ENCODE measurements at places on chromosomes 1 and 21. TPM values are rescaled to one million over a fixed set of nuclear protein-coding genes. Genes with fewer than 3 reads are reported as not detected.

The C1orf226 gene
- total RNA-seq, result 0.17 TPM

The KIAA0040 gene
- total RNA-seq, result 0.17 TPM

The NGF gene
- total RNA-seq, result 10.1 TPM

The CFHR2 gene
- not detected for total RNA-seq

The TEDDM1 gene
- not detected for total RNA-seq

The SLC35F3 gene
- total RNA-seq, result not detected

The MEX3A gene
- 2.0 TPM for total RNA-seq

The RCSD1 gene
- total RNA-seq, result 0.87 TPM

The EFNA1 gene
- 0.17 TPM for total RNA-seq

The ZNF593OS gene
- total RNA-seq, result not detected
